ENCODE measurements at places on chromosomes 5 and 9.

DNA sequence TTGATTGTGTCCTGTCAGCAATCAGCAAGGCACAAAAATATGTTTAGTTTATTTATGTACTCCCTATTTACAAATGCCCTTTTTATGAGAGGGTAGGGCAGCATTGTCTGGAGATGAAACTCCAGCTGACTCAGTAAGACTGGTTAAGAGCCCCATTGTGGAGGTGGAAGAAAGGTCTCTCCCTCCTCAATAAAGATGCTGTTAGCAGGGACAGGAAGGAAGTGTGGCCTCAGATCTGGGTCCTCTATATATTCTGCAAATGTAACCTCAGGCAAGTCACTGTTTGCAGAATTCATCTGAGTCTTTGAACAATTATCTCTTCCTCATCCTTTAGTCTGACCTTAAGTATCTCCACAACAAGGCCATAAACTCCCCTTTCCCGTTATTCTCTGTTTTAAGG lies 48.3 kb upstream of the TRAF1 start:
- DNase-seq: peak; percentile 8

- no peak for DNase-seq
These were observed 79.3 kb downstream of the CACNA1B start for GRCh38 chr9:137956688-137957385.

DNA sequence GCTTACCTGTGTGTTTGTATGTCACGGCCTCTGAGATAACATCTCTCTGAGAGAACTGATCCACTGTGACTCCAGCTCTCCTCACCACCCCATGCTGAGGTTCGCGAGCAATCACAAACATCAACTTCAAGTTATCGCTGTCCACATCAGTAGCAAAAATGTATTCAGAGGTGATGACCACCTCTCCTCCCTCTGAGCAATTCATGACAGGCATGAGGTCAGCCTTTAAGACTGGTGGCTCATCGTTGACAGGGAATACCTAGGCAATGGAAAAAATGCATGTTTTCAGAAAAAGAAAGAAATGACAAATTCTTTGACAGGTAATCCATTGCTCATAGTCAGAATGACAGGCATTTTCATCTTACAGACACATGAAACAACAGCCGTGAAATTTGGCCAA lies 90.3 kb upstream of the CER1 start:
- DNase-seq: no peak

DNA sequence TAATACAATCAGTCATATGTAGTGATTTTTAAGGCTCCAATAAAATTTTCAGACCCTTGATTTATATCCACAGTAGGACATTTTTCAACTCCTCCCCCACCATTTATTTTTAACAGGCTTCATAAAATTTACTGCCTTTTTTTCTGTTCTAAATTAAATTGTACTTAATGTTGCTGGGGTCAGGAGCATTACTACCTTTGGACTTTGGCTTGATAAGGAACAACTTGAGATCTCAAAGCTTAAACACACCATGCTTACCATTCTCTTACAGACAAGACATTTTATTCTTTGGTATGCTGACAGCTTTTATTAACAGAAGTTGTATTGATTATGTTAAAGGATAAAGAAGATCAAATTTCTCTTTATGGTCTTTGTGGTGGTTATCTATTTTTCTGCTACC lies 30.5 kb downstream of the TRPM3 start:
- DNase-seq: no peak

DNA sequence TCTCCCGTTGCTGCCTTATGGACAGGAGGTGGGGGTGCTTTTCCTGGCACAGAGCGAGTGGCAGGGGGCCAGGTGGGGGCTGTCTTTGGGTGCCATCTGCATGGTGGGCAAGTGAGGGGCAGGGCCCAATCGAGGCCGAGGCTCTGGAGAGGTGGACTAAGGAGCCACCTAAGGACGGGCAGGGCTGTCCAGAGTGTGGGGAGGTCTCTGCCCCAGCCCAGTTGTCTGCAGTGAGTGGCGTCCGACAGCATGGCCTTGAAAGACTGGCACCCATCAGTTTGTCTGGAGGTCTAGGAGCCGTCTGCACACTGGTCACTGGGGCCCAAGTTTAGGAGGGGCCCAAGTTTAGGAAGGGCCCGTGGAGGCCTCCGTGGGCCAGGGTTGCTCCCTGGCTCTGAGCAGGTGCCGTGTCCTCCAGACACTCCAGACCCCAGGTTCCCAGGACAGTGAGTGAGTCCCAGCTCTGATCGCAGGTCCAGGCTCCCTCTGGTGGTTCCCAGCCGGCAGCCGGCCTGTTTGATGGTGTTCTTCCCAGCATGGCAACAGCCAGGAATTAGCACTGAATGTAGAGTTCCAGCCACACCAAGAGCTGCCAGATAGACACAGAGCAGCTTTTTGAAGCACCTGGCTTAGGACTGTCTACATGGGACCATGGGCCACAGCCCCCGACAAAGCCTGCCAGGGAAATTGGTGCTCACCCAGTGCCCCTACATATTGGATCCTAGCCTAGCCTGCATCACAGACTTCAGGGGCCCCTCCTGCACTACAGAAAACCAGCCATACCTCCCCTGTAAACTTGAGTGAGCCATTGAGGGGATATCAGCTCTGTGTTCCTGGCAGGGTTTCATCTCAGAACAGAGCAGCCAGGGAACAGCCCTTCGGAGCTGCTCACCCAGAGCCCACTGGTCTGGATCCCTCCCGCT lies 120.9 kb downstream of the WNK2 start:
- peak; percentile 7 for DNase-seq

DNA sequence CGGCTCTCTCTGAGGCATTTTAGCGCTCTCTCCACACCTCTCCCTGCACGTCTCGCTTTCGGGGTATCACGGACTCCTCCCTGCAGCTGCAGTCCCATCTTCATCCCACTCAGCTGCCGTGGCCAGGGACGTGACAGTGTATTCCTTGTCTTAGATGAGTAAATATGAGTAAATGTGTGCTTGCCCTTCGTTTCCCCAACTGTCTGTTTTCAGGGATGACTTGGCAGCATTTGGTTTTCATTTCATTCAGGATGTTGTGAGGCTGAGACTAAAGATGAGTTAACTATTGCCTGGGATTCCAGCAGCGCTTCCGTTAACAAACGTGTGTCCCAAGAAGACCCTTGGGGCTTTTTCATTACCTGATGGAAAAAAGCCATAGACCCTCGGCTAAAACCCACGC lies 29.5 kb downstream of the GDNF start:
- DNase-seq: no peak

GRCh38 chr9:128860937-128861336 lies 20.8 kb downstream of the KYAT1 start:
- no peak for DNase-seq

DNA sequence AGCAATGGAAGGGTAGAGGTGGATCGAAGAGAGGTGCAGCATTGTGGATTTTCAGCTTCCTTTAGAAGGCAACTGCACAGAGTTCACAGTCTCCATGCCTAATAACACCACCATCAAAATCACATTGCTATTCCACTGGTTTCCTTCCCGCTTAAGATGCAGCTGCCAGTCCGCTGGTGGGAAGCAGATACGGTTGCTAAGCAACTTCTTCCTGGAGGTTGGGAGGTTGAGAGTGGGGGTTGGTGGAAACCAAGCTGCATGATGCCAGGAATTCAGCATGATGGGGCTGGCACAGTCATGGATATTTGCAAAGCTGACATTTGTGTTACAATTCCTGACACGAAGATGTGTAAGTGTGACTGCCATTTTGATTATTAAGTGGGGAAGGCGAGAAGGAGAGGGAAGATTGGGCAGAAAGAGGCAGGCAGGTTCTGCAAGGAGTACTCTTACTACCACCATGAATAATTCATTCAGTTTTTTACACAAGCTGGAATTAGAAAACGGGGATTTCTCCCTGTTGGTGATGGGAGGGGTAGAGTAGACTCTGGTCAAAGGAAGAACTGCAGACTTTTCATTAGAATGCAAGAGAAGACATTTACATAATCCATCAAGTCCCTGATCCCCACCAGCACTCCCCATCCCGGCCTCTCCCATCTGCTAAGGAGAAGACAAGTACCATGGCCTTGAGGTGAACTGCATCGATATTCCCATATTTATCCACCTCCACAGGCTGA lies 87.5 kb downstream of the GLDC start:
- no peak for DNase-seq

GRCh38 chr5:21807953-21808352 lies 1045.2 kb downstream of the CDH12 start:
- DNase-seq: no peak
